Fibroblast of lung (primary cell): ENCODE measurements at places on chromosomes 13 and 19. TPM values are rescaled to one million over a fixed set of nuclear protein-coding genes. Genes with fewer than 3 reads are reported as not detected.

SRRM5 gene
- under 0.01 TPM in 1 of 2 replicates, not detected in the other for total RNA-seq

KLK12 gene
- not detected in 2 replicates for total RNA-seq

C2CD4C gene
- under 0.01 and 0.17 TPM in 2 replicates for total RNA-seq

KLK2 gene
- not detected in 2 replicates for total RNA-seq

IZUMO2 gene
- total RNA-seq: not detected in 2 replicates

HPN gene
- 0.33 and 0.51 TPM in 2 replicates for total RNA-seq

CATSPERD gene
- not detected in 2 replicates for total RNA-seq

TLE2 gene
- total RNA-seq: 3.8 and 4.9 TPM in 2 replicates

IGFL3 gene
- total RNA-seq: not detected in 2 replicates

DNA sequence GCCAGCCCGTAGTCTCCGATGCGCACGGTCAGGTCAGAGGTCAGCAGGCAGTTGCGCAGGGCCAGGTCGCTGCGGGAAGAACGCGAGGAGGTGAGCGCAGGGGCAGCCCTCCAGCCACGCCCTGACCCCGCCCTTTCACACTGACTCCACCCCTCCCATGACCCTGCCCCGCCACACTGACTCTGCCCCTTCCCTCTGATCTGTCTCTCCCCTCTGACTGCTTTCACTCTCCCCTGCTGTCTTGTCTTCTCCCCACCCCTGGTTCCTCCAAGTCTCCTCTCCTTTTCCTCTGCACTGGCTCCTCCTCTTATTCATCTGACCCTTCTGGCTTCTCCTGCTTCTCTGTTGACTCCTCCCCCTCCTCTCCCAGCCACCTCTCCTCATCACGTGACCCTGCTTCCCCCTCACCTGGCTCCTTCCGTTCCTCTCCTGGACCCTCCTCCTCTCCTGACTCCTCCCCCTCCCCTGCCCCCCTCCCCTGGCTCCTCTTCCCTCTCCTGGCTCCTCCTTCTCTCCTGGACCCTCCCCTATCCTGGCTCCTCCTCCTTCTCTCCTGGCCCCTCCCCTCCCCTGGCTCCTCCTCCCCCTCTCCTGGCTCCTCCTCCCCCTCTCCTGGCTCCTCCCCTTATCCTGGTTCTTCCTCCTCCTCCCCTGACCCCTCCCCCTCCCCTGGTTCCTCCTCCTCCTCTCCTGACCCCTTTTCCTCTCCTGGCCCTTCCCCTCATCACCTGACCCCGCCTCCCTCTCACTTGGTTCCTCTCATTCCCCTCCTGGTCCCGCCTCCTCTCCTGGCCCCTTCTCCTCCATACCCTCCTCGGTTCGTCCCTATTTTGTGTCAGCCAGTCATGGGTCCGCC lies 9.9 kb downstream of the LMTK3 start:
- DNase-seq: no peak

- DNase-seq: no peak
Measured at GRCh38 chr13:38528986-38529385, 157.9 kb upstream of the FREM2 start.

GRCh38 chr13:33740134-33740538 lies 77.8 kb upstream of the RFC3 start:
- peak; percentile 56 for DNase-seq

DNA sequence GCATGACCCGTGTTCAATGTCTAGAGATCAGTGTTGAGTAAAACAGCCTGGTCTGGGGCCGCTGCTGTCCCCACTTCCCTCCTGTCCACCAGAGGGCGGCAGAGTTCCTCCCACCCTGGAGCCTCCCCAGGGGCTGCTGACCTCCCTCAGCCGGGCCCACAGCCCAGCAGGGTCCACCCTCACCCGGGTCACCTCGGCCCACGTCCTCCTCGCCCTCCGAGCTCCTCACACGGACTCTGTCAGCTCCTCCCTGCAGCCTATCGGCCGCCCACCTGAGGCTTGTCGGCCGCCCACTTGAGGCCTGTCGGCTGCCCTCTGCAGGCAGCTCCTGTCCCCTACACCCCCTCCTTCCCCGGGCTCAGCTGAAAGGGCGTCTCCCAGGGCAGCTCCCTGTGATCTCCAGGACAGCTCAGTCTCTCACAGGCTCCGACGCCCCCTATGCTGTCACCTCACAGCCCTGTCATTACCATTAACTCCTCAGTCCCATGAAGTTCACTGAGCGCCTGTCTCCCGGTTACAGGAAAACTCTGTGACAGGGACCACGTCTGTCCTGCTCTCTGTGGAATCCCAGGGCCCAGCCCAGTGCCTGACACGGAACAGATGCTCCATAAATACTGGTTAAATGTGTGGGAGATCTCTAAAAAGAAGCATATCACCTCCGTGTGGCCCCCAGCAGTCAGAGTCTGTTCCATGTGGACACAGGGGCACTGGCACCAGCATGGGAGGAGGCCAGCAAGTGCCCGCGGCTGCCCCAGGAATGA lies 1.5 kb upstream of the CEACAM5 start:
- DNase-seq: no peak

DNA sequence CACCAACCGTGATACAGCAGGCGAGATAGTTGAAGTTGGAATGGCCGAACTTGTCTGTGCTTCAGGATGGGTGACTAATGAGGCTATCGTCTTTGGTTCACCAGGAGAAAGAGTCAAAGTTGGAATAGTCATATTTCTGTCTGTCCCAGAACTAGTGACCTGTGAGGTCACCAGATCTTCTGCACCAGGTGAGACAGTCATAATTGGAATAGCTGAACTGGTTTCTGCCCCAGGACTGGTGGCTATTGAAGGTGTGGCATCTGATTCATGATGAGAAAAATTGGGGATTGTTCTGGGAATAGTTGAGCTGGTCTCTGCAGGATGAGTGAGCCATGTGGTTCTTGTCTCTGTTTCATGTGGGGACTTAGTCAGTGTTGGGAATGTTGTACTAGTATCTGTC lies 71.6 kb downstream of the MUC16 start:
- no peak for DNase-seq

DNA sequence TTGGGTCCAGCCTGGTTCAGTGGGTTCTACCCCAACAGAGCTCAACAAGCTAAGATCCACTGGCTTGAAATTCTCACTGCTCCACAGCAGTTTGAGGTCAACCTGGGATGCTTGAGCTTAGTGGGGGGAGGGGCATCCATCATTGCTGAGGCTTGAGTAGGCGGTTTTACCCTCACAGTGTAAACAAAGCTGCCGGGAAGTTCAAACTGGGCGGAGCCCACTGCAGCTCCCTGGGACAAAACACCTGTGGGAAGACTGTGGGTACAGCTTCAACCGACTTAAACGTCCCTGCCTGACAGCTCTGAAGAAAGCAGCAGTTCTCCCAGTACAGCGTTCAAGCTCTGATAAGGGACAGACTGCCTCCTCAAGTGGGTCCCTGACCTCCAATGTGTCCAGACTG lies 1161.9 kb downstream of the UQCRFS1 start:
- no peak for DNase-seq

- DNase-seq: peak; percentile 40
Measured at GRCh38 chr13:23871616-23872220, 17.5 kb downstream of the MIPEP start.

- DNase-seq: no peak
Measured at GRCh38 chr13:73913751-73914518, 220.3 kb downstream of the KLF12 start.

DNA sequence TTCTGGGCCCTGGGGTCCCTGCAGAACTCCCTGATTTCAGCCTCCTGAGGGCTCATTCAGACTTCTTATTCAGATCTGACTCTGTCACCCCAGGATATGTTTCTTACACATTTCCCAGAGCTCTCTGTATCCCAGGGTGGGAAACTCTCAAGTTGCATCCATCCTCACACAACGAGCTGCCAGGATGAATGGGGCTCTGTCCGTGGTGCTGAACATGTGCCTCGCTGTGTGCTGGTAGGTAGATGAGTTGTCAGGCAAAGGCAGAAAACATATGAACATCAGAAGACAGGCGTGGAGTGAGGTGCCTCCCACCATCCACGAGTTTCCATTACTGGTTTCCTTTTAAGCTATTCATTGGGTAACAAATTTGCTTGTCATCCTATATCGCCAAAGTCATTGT lies 11.4 kb upstream of the IGFL1 start:
- DNase-seq: peak; percentile 28

DNA sequence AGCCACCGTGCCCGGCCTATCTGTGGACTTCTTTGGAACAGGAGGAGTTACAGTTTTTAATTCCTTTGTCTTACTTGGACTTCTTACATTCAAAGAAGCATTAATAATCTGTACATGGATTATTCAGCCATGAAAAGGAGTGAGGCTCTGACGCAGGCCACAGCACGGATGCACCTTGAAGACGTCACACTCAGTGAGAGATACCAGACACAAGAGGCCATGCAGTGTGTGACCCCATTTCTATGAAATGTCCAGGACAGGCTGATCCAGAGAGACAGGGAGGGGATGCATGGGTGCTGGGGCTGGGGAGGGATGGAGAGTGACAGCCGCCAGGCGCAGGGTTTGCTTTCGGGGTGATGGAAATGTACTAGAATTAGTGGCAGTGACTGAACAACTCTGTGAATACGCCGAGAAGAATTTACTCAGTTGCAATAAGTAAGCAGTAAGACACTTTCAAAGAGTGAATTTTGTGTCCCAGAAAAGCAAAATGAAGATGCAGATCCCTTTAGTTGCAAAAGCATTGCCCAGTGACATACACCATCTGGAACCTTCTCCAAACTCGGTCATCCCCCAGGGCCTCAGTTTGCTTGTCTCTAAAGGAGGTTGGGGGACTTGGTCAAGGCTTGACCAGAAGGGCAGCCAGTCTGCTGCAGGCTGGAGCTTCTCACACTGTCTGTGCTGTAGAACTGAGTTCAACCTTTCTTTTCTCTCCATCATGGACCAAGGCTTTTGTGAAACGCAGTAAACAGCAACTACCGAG lies 25.3 kb downstream of the PIP5K1C start:
- no peak for DNase-seq

GRCh38 chr19:35399948-35400772 lies 29.3 kb downstream of the GPR42 start:
- DNase-seq: no peak

GRCh38 chr19:3471954-3472655 lies 8.2 kb downstream of the SMIM24 start:
- peak; percentile 17 for DNase-seq

DNA sequence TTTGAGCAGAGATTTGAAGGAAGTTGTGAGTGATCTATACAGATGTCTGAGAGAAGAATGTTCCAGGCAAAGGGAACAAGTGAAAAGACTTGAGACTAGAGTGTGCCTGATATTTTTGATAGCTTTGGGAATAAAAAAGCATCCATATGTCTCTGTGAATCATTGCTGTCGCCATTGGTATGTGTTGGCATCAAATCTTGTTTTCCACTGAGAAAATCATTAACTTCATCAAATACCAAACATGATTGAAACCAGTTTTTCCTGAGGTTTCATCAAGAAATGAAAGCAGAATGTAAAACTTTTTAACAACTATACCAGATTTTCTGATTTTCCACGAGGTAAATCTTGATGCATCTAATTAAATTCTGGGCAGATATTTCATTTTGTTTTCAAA lies 862.6 kb downstream of the DIAPH3 start:
- DNase-seq: no peak

GRCh38 chr19:35207391-35207871 lies 21.1 kb downstream of the FAM187B start:
- DNase-seq: no peak

GRCh38 chr19:17076543-17076991 lies 990 bp downstream of the MYO9B start:
- DNase-seq: no peak

GRCh38 chr19:41925208-41926003 lies 2.8 kb downstream of the ERFL start:
- DNase-seq: no peak

GRCh38 chr13:91655731-91656130 lies 257.3 kb downstream of the GPC5 start:
- DNase-seq: no peak
